HCT116 (cell line): ENCODE measurements at places on chromosomes 16 and 17. TPM values are rescaled to one million over a fixed set of nuclear protein-coding genes. Genes with fewer than 3 reads are reported as not detected.

VASN gene
- total RNA-seq, result 6.3 TPM

DNA sequence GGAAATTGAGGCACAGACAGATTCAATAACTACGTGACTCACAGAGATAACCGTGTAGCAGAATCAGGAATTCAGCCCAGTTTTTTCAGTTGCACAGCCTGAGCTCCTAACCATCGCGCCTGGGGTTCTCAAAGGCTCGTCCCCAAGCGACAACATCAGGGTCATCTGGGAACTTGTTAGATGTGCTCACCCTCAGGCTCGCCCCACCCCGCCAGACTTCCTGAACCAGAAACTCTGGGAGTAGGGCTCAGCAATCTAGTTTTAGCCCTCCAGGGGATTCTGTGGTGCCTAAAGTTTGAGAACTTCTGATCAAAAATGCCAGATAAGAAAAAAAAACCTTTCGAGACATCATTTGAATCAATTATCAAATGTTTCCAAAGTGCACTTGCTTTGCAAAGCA is 559.8 kb downstream of the WWOX start:
- DNase-seq, result no peak

ATXN7L3 gene
- 86.7 TPM for total RNA-seq

GRCh38 chr16:83940630-83941378 is 12.2 kb upstream of the OSGIN1 start:
- DNase-seq, result no peak

- no peak for DNase-seq
Measured at GRCh38 chr17:45111850-45112249, 20.5 kb downstream of the PLCD3 start.

GRCh38 chr17:76369804-76370203 is 14.6 kb upstream of the SPHK1 start:
- DNase-seq, result no peak

DNA sequence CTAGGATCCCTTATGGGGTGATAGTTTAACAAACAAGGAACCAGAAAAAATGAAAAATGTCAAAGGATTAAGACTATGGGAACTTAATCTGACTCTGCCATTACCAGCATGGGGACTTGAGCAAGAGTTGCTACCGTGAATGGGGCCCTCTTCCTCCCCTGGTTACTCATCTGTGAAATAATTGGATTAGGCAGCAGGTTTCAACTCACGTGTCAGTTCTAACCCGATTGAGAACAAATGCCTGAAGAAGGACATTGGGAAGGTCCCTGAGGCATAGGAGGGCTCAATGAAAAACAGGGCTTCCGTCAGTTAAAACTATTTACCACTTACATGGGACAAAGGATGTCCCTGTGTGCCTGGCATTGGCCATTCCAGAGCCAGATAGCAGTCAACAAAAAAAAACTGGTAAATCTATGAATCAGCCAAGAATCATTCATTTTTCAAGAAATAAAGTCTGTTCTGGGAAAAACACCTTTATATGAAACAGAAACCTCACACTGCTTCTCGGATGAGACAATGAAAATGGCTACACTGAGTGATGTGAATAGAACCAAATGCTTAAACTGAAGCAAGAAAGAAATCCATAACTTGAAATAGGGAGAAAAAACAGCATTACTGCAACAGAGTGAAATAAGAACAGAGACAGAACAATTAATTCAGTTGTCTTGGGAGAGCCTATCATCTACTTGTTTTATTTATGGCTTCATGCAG is 104.3 kb downstream of the ADAMTS18 start:
- no peak for DNase-seq

GRCh38 chr16:5903832-5904231 is 806.2 kb upstream of the EEF2KMT start:
- no peak for DNase-seq

TMEM220 gene
- total RNA-seq, result not detected

SLFN12 gene
- not detected for total RNA-seq

GRCh38 chr17:62906881-62907280 is 59.2 kb upstream of the TANC2 start:
- no peak for DNase-seq

DNA sequence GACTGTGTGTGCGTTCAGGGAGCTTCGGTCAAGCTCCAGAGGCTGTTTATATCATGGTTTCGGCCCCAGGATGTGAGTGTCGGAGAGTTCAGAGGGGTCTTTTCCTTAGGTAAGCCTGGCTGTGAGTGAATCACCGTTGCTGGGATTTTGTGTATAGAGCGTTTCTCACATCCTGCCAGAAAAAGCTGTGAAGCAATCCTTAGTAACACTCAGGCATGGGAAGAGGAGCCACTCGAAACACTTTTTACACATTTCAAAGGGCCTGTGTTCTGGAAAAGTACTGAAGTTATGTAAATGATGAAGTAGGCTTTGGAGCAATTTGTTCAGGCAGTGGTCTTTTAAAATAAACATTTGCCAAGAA is 662 bp downstream of the PGS1 start:
- no peak for DNase-seq

GRCh38 chr16:89343501-89344457 is 126.3 kb downstream of the ZNF778 start:
- peak; percentile 77 for DNase-seq

- no peak for DNase-seq
Measured at GRCh38 chr17:8628172-8628571, 2.4 kb downstream of the MYH10 start.

- DNase-seq, result no peak
Measured at GRCh38 chr17:75308732-75309629, 19.7 kb upstream of the SLC25A19 start.
